Pulmonary artery endothelial cell (primary cell): ENCODE measurements at places on chromosomes 7 and 10. TPM values are rescaled to one million over a fixed set of nuclear protein-coding genes. Genes with fewer than 3 reads are reported as not detected.
A peak's percentile ranks its signal among the peaks of the same experiment; 100 is the strongest.

BICC1 gene
- total RNA-seq: 1.7 and 3.2 TPM in 2 replicates

WNT8B gene
- total RNA-seq: not detected in 2 replicates

AKR1C4 gene
- total RNA-seq: not detected in 2 replicates

IKZF1 gene
- total RNA-seq: under 0.01 TPM in 1 of 2 replicates, not detected in the other

GRCh38 chr10:113515601-113516000, 37.3 kb upstream of the HABP2 start:
- no peak for DNase-seq

DNA sequence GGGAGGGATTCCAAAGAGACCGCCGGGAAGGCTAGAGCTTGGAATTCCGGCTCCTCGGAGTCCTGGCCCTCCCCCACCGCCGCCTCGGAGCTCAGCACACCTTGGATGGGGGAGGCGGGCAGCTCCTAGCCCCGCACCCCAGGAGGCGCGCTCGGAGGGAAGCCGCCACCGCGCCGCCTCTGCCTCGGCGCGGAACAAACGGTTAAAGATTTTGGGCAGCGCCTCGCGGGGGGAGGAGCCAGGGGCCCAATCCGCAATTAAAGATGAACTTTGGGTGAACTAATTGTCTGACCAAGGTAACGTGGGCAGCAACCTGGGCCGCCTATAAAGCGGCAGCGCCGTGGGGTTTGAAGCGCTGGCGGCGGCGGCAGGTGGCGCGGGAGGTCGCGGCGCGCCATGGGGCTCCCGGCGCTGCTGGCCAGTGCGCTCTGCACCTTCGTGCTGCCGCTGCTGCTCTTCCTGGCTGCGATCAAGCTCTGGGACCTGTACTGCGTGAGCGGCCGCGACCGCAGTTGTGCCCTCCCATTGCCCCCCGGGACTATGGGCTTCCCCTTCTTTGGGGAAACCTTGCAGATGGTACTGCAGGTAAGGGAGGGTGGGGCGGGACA, at the start of gene CYP26A1:
TSS of gene CYP26A1 (plus strand) at position 355 of the 608 bp plus-strand sequence. CDS start at position 397, 42 bp downstream.
- DNase-seq: no peak

GRCh38 chr10:32981760-32982159, 23.7 kb upstream of the ITGB1 start:
- peak; percentile 89 for DNase-seq

DNA sequence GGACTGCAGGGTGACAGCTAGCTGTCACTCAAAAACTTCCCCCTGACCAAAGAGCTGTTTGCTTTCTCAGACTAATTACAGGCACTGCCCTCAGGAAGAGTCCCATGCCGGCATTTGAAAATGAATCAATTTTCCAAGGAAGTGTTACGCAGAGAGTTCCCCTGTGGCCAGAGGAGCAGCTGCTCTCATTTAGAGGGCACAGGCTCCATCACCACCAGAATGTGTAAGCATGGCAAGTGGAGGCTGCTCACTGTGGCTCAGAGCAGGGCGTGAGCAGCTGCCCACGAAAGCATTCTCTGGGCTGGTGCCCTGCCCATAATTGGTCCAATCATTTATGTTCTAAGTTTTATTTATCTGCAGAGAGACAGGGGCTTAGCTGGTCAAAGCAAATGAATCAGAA, 202.2 kb downstream of the RAMP3 start:
- DNase-seq: no peak

DNA sequence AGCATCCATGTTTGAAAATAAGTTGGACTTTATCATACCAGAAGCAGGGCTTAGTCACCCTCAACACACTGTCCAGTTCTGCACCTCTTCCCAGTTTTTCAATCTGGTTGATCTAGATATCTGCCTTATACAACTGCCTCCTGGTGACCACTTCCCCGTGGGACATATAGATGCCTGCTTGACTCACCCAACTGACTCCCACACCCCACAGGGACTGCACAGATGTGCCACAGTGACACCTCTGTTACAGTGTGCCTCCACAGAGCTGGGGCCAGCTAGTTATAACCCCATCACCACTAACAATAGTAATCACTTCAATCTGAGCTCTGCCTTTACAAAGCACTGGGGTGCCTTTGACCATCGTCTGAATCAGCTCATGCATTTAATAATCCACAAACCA, 82.6 kb upstream of the AOAH start:
- no peak for DNase-seq

GRCh38 chr10:47077941-47078340, 166.7 kb downstream of the PTPN20 start:
- no peak for DNase-seq

DNA sequence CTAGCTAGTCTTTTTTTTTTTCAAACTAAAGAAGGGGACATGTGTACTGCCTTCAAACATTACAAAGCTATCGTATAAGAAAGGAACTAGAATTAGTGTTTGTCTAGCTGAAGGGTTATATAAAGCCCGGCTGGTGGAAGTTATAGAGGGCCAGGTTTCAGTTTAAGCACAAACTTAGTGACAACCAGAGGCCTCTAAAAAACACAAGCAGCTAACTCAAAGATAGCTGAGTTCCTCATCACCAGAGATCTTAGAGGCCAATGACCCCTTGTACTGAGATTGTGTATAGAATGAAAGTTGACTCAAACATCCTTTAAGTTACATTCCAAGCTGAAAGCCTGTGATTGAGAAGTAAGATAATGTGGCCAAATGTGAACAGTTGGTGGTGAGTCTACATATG, 28.1 kb upstream of the SGMS1 start:
- no peak for DNase-seq

GRCh38 chr7:103764901-103765300, 224.6 kb downstream of the RELN start:
- no peak for DNase-seq

DNA sequence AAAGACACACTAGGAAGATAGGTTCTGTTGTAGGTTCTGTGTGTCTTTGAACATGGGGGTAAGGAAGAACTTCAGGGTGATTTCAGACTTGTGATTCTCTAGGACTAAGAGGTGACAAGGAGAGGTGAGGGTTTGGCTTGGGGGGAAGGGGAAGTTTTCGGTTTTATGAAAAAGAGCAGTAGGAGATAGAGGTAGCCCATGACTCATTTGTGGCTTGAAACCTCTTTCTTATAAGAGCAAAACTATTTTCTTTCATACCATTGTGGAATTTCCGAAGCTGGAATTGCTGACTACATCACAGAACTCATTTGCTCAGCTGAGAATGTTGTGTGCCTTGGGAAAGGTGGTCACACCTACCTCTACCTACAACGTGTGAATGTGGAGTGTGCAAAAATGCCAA, 39.6 kb upstream of the IKZF1 start:
- no peak for DNase-seq

DNA sequence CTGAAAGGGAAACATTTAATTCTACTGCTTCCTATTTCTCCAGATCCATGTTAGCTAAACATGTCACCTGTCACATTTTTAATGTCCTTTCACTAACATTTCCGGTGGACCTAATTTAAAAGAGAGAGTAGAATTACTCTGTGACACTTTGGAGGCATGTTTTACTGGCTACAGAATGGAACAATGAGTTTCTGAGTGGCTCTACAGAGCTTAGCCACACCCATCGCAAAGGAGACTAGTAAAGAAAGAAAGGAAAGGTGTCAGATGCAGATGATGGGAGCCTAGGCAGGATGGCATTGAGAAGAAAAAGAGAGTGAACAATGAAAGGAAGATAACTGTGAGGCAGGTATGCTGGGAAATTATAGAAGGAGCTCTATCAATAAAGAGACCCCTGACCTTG, 35.9 kb downstream of the NDUFB2 start:
- no peak for DNase-seq

- no peak for DNase-seq
Observed at GRCh38 chr7:111653846-111654245, 91.6 kb upstream of the IMMP2L start.
